ENCODE measurements at places on chromosomes 1 and 21. TPM values are rescaled to one million over a fixed set of nuclear protein-coding genes. Genes with fewer than 3 reads are reported as not detected.
A peak's percentile ranks its signal among the peaks of the same experiment; 100 is the strongest.

Gene FAM229A
- total RNA-seq = 3.5 TPM

Gene PTBP2
- total RNA-seq = 17.7 TPM

GRCh38 chr1:99587008-99587407 is 58.9 kb upstream of the PALMD start:
- no peak for DNase-seq

DNA sequence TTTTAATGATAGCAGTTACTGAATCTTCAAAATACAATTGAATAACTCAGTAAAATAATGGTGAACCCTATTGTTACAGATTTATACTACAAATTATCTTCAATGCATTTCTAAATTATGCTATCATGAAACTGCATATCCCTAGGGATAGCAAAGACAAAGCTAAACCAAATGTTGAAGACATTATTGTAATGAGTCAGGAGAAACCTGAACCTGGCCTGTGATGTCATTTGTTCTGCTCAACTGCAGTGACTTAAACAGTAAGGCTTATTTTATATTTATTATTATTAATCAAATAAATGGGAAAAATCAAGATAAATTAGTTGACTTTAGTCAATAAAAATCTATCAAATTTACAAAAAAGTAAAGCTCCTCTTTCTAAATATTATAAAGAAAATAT is 100.3 kb downstream of the UCHL5 start:
- DNase-seq = peak; percentile 49

DNA sequence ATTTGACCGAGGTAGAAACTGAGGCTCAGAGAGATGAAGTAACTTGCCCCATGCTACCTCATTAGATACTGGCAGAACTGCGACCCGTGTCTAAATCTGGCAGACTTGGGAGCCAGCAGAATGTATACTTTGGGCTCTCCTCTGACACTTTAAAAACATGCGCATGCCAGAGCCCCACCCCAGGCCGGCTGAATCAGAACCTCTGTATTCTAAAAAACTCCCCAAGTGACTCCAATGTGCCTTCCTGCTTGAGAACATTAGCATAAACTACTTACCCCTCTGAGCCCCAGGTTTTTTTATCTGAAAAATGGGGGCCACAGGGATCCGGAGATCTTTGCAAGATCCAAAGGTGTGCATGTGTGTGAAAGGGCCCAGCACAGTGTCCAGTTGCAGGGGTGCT is 344.7 kb upstream of the USP24 start:
- DNase-seq = no peak

Gene CFAP74
- total RNA-seq = not detected

GRCh38 chr1:39758556-39759435 is 12.4 kb downstream of the OXCT2 start:
- DNase-seq = no peak

DNA sequence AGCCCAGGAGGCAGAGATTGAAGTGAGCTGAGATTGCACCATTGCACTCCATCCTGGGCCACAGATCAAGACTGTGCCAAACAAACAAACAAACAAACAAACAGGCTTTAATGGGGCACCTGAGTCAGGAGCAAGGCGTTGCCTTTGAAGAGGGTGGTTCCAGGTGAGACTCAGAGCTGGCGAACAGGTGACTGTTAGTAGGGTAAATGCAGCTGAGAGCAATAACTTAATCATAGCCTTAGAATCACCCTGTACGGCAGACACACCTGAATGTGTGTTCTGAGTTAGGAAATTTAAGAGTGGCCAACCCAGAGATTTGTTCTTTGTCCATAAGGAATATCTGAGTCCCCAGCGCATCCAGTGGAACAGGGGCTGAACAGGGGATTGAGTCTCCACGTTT is 440.4 kb downstream of the RPS6KC1 start:
- no peak for DNase-seq

Gene IGFN1
- total RNA-seq = not detected

GRCh38 chr21:38476385-38476784 is 21.9 kb downstream of the ERG start:
- DNase-seq = no peak

DNA sequence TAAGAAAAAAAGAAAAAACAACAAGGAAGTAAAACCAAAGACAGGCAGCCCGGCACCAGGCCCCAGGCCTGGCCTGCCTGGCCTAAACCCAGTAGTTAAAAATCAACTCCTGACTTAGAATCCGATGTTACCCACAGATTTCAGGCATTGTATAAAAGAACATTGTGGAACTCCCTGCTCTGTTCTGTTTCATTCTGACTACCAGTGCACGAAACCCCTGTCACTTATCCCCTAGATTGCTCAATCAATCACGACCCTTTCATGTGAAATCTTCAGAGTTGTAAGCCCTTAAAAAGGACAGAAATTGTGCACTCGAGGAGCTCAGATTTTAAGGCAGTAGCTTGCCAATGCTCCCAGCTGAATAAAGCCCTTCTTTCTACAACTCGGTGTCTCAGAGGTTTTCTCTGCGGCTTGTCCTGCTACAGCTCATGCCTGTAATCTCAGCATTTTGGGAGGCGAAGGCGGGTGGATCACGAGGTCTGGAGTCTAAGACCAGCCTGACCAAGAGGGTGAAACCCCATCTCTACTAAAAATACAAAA is 15.6 kb upstream of the MYOCOS start:
- no peak for DNase-seq

DNA sequence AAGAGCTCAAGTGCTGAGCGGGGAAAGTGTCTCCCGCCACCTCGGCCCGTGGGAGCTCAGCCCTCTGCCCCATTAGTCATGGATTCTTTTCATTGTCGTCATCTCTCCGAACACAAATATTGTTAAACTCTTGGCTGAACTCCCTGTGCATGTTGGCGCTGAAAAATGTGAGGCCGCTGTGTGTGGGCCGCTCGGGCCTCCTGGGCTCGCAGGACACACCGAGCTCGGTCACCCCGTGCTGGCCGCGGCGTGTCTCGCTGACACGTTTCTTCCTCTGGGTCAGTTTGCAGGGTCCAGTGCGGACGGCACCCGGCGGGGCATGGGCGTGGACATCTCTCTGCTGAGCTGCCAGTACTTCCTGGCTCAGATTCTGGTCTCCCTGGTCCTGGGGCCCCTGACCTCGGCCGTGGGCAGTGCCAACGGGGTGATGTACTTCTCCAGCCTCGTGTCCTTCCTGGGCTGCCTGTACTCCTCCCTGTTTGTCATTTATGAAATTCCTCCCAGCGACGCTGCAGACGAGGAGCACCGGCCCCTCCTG is 25.6 kb downstream of the SLC45A1 start:
- peak; percentile 95 for DNase-seq

DNA sequence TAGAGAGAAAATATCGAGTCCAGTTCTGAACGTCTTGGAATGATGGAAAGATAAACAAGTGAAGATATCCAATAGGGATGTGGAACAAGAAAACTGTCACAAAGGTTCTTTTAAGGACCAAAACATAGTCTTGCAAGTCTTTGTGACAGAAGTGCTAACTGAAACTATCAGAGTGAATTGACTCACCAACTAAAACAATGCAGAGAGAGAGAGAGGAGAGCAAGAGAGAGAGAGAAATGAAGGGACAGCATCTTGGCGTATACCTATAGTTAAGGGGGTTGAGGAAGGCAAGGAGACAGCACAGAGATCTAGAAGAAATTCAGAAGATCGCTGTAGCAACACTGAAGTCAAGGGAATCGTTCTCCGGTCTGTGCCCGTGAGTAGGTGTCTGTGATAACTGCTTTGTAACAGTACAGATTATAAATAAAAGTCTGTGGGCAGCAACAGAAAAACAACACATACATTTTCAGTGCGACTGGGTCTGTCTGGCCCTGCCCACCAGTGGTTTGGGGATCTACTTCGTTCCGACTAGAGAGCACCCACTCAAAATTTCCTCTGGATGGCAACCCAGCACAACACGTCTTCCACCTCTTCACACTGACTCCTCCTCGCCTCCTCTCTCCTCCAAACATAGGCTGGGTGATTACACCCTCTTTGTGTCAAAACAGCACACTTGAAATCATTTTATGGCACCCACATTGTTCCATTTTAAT is 4.8 kb upstream of the COA6 start:
- DNase-seq = no peak

DNA sequence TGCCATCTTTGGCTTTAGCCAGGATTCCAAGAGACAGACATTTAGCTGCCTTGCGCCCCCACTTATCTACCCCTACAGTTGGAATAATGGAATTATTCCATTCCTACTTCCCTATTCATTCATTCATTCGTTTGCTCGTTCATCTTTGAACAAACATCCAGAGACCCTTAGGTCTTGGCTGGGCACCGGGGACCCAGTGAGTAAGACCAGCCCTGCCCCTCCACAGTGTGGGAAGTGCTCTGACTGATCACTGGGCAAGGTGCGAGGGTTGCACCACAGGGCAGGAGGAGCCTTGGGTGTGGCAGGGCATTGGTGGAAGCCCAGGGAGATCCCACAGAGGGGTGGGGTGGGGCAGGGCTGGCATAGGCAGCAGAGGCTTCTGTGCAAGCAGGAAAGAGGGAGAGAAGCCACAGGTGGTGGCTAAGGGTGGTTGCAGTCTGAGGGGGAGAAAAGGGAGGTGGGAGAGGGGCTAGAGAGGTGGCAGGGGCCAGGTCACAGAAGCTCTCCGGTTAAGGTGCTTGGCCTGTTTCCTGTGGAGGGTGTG is 35.0 kb upstream of the TMEM61 start:
- DNase-seq = no peak

DNA sequence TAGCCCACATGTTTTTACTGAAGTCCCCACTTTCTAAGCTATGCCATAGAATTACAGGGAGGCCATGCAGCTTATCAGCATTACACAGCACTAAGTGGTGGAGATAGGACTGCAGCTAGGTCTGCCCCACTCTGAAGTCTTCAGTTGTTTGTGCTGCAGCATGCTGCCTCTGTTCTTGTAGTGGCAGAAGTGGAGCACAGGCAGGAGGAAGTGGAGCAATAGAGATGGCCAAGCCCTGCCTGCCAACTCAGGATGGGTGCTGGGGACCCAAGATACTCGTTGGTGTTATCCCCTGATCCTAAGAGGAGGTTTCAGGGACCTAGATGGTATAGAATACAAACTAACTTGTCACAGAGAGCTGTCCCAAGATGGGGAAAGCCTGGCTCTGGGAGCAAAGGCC is 12.9 kb downstream of the MRPL37 start:
- DNase-seq = no peak

Gene GPR137B
- total RNA-seq = 13.1 TPM

DNA sequence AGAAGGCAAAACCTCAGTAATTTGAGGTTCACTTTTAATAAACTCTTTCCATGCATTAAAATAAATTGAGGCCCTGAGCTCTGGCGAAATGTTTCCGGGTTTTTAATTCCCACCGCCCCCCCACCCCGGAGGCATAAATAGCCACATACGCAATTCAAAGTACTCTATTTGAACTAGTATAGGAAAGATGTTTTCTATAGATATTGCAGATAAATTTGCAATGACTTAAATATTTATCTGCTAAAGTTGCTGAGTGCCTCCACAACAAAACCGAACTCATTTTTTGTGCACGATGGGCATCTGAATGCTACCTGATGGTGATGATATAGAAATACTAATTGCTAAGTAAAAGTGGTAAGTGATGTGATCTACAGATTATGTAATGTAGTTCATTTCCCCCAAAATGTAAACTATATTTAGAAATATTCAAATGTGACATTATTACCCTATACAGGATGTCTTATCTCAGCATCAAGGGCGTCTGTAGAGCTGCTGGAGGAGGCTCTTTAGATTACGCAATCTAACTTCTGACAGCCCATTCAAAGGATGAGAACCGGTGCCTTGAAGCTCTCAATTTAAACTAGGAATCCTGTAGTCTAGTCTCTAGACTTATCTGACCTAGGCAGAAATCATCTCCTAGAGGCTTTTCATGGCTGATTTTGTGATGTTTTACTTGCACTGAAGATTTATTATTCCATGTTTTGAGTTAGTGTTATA is 8.5 kb downstream of the IRF2BP2 start:
- no peak for DNase-seq

DNA sequence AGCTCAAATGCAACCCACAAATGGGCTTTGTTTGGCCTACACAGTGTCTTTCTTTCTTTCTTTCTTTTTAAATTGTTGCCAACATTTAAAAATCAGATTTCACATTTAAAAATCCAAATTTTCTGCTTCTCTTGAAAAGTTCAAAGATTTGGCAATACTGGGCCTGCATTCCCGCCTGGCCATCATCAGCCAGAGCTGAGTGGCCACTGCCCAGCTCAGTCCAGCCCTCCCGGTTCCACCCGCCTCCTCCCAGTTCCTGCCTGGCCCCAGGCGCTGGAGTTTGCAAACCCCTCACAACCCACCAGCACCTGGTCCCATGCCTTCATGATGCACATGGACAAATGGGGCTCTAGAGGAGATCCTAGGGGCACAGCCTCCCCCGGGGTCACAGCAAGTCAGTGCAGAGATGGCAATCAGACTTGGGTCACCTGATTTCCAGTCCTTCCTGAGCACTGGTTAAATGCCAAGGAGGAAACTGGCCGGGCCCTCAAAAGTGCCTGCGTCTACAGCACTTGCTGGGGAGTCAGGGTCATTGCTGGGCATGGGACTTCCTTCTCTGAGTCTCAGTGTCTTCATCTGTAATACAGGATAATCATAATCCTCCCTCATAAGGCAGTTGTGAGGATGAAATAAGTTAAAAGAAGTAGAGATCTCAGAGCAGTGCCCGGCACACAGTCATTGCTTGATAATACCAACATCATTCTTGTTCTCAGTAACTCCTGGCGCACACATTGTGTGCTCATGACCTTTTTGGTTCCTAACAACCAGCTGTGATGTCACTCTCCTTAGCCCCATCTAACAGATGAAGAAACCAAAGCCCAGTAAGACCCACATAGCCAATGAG is 41.0 kb upstream of the LAPTM5 start:
- DNase-seq = no peak

DNA sequence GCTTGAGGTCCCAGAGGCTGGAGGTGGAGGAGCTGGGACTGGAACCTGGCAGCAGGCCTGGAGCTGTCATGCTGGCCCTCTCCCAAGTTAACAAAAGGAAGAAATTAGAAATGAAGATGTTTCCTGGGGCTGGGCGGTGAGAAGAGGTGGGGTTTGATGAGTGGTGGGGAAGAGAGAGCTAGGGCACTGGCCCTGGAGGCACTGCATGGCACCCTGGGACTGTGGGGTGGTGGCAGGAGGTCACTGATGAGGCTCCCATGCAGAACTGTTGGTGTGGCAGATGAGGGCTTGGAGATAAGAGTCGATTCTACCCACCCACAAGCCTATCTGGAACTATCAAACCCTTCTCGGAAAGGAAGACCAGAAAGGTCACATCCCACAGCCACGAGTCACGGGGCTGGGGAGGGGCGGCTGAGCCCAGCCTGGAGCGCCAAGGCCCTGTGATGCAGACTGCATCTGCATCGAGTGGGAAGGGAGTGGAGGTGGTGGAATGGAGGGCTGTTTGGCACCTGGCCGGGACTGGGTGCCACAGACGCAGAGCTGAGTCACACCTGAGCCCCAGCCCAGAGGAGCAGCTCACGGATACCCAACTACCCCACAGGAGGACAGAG is 29.4 kb downstream of the MRPL37 start:
- peak; percentile 44 for DNase-seq

- DNase-seq = peak; percentile 50
Observed at GRCh38 chr1:204190212-204191211, 5.8 kb downstream of the KISS1 start.

GRCh38 chr1:204349602-204350001 is 10.1 kb downstream of the PLEKHA6 start:
- no peak for DNase-seq

Gene URB2
- 9.5 TPM for total RNA-seq

- no peak for DNase-seq
Observed at GRCh38 chr1:23722652-23723051, 20.6 kb upstream of the ELOA start.
